ENCODE measurements at places on chromosomes 1 and 21. TPM values are rescaled to one million over a fixed set of nuclear protein-coding genes. Genes with fewer than 3 reads are reported as not detected.

Gene LCK
- total RNA-seq = 0.83 TPM

Gene HEYL
- total RNA-seq = not detected

Gene SPRR2D
- total RNA-seq = not detected

Gene INSRR
- not detected for total RNA-seq

Gene FMN2
- total RNA-seq = not detected

Gene TNFSF18
- not detected for total RNA-seq

Gene SLC45A1
- total RNA-seq = not detected

Gene PCSK9
- total RNA-seq = 31.2 TPM

Gene VHLL
- not detected for total RNA-seq

Gene TDRD10
- total RNA-seq = not detected

Gene PROK1
- total RNA-seq = not detected

Gene RNF115
- 7.8 TPM for total RNA-seq

Gene SYDE2
- 5.3 TPM for total RNA-seq

Gene NPHS2
- not detected for total RNA-seq

Gene MAD2L2
- total RNA-seq = 53.8 TPM

Gene WNT9A
- total RNA-seq = 0.04 TPM

Gene ARHGEF16
- 20.3 TPM for total RNA-seq

Gene FTCD
- 105 TPM for total RNA-seq

Gene EFNA1
- 81.8 TPM for total RNA-seq

Gene ZBTB8B
- 0.01 TPM for total RNA-seq

Gene LCA5L
- total RNA-seq = 0.55 TPM

Gene SGIP1
- total RNA-seq = not detected

Gene AVPR1B
- not detected for total RNA-seq

Gene SPRR5
- not detected for total RNA-seq

Gene ADPRS
- total RNA-seq = 31.7 TPM

Gene CYYR1
- total RNA-seq = not detected

Gene RIPK4
- 5.3 TPM for total RNA-seq

Gene NR1I3
- 0.95 TPM for total RNA-seq

Gene ESRRG
- total RNA-seq = not detected

Gene KRTAP21-2
- not detected for total RNA-seq

Gene UQCRHL
- total RNA-seq = 4.0 TPM

Gene CD5L
- total RNA-seq = not detected

Gene OR2AK2
- total RNA-seq = not detected

Gene CAMK2N1
- total RNA-seq = 44.3 TPM
